Activated T-cell treated with anti-CD3 and anti-CD28 coated beads, Interleukin-2, amount 50 U/mL, for 1 hour (primary cell): ENCODE measurements at places on chromosomes 11 and 22.

GRCh38 chr22:29320546-29320945 is 5.0 kb upstream of the RASL10A start:
- no peak for DNase-seq

- no peak for DNase-seq
These were observed 101.9 kb upstream of the ANO3 start for GRCh38 chr11:26229981-26230380.

- no peak for DNase-seq
These were observed 122.4 kb upstream of the OR9Q1 start for GRCh38 chr11:57901278-57901677.

- DNase-seq = no peak
These were observed 85.1 kb downstream of the CEP164 start for GRCh38 chr11:117412653-117413275.

GRCh38 chr11:62128835-62129234 is 5.0 kb downstream of the INCENP start:
- no peak for DNase-seq
